ENCODE measurements at places on chromosomes 6 and 20. TPM values are rescaled to one million over a fixed set of nuclear protein-coding genes. Genes with fewer than 3 reads are reported as not detected.

The PNPLA1 gene
- 2.0 TPM for total RNA-seq

DNA sequence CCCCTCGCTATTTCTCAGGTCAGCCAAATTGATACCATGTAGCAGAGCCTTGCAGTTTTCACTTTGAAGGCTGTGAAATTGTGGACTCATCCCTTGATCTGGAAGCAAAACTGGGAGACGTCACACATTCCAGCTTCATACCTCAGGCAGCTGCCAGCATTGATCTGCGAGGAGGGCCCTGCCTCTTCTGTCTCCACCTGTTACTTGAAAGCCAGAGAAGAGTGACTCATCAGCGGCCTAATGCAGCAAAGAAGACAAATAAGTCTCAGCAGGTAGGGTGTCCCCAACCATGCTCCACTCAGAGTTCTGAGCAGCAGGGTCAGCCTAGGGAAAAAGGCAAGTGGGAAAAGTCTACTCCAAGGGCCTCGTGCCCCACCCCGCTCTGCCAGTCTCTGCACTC, 69.4 kb upstream of the BMP2 start:
- no peaks in the 10 kb centered on the region for H3K36me3 ChIP-seq
- H3K4me1 ChIP-seq: no peaks in the 10 kb centered on the region
- no peaks in the 10 kb centered on the region for H3K27me3 ChIP-seq
- no peak overlapping the region for H3K27ac ChIP-seq
- peak; percentile 9 for DNase-seq

The ARFGEF3 gene
- 41.0 TPM for total RNA-seq

DNA sequence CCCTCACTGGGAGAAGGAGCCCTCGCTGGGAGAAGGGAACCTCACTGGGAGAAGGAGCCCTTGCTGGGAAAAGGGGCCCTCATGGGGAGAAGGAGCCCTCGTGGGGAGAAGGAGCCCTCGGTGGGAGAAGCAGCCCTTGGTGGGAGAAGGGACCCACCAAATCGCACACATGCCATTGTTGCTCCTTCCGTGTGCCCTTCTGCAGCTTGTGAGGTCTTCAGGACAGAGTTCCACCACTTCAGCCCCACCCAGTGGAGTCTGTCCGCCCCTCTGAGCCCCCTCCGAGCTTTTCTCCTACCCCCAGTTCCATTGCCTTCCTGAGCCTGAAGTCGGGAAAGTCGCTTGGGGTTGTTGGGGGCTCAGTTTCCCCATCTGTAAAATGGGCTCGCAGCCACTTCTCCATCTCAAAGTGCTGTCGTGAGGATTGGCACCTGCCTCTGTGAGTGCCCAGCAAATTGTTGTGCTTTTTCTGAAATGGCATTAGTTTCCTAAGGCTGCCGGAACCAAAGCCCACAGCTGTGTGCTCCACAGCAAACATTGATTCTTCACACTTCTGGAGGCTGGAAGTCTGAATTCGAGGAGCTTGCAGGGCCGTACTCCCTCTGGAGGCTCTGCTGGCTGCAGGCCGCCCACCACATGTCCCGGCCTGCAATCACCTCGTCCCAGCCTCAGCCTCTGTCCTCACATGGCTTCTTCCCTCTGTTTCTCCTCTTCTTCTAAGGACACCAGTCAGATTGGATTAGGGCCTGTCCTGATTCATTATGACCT, 124.7 kb upstream of the PMEPA1 start:
- no peak overlapping the region for H3K27ac ChIP-seq
- H3K4me1 ChIP-seq: no peaks in the 10 kb centered on the region
- DNase-seq: no peak
- H3K27me3 ChIP-seq: no peaks in the 10 kb centered on the region
- no peak overlapping the region for H3K4me3 ChIP-seq

DNA sequence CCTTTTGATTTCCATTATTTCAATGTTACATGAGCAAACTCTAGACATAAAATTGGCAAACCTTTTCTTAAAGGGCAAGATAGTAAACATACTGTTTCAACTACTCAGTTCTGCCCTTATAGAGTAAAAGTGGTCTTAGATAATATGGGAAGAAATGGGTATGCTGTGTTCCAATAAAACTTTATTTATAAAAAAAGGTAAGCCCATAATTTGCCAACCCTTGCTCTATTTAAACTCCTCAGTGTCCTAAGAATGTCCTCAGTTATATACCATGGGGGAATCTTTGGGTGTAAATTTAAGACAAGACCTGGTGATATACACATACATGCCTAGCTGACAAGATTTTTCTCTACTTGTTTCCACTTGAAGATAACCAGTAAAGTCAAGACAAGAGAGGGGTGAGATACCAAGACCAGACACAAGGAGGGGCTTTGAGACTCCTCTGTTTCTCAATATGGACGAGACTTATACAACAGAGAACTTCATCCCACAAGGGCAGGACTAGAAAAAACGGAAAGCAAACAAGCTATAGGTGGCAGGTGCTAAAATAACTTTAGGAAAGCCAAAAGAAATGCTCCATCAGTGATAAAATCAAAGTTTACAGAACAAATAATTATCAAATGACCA, 10.5 kb downstream of the SNX3 start:
- H3K27ac ChIP-seq: no peak overlapping the region
- no peak for DNase-seq
- no peak overlapping the region for H3K4me3 ChIP-seq
- no peaks in the 10 kb centered on the region for H3K27me3 ChIP-seq

DNA sequence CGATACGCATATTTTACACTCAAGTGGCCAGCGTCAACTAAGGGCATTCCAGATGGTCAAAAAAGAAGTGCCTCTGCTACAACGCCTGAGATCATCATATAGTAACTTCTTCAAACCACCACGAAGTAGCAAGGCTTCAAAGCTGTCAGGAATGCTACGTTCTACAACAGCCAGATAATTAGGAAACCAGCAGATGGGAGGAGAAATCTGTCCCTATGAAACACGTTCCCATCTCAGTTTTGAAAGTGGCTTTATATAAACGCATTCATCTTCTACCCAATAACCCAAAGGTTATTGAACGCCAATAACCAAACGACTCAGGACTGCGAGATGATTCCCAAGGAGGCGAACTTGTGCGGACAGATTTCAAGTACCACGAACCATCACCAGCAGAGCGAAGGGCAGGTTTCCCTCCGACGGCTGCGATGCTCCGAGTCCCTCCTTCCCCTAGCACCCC, 1.2 kb downstream of the ABHD12 start:
- H3K36me3 ChIP-seq: no peaks in the 10 kb centered on the region
- peak overlapping the region; percentile 89 for H3K4me3 ChIP-seq
- H3K4me1 ChIP-seq: no peaks in the 10 kb centered on the region
- no peak for DNase-seq
- H3K27me3 ChIP-seq: no peaks in the 10 kb centered on the region
- H3K27ac ChIP-seq: peak overlapping the region; percentile 94

The TRIM40 gene
- not detected for total RNA-seq

- no peaks in the 10 kb centered on the region for H3K36me3 ChIP-seq
- H3K27ac ChIP-seq: no peak overlapping the region
- DNase-seq: no peak
- no peaks in the 10 kb centered on the region for H3K27me3 ChIP-seq
Observed at GRCh38 chr6:45075246-45075645, 252.9 kb upstream of the RUNX2 start.

The TSHZ2 gene
- total RNA-seq: 35.1 TPM

DNA sequence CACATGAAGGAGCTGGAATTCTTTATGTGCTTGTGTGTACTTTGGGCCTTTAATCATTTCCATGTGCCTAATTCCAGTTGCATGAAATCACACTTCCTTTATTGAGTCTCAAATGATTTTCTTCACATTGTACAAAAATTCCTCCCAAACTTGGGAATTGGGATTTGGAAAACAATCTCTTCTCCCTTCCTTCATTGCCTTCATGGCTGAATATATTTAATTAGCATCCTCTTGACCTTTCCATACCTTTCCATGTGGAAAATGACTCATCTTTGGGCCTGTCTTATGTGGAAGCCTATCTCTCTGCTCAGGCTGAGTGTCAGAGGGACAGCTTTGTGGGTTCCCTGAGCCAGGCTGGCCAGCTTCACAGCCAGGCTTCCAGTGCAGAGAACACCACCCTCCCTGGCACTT, 33.0 kb upstream of the CDH4 start:
- peaks cover 7% of the 10 kb centered on the region for H3K27me3 ChIP-seq
- H3K4me3 ChIP-seq: no peak overlapping the region
- H3K27ac ChIP-seq: no peak overlapping the region
- no peak for DNase-seq
- no peaks in the 10 kb centered on the region for H3K36me3 ChIP-seq

- H3K4me1 ChIP-seq: peaks cover 12% of the 10 kb centered on the region
- H3K4me3 ChIP-seq: no peak overlapping the region
- DNase-seq: no peak
- no peaks in the 10 kb centered on the region for H3K27me3 ChIP-seq
Observed at GRCh38 chr20:37725165-37725564, 31.3 kb downstream of the CTNNBL1 start.

DNA sequence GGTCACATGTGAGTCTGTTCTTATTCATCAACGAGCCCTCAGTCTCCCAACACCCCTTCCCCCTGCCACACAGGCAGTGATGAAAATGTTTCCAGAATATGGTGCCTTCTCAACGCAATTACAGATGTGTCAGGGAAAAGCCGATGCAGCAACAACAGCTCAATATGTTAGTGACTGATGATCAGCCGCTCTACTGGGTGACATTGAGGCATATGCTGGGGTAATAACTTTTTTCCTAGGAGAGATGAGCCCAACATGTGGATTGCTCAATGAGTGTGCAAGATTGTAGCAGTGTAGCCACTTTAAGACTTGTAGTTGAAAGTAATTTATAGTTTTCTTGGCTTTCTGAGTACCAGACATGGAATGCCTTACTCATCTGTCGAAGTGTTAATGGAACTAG, 49.4 kb downstream of the DTD1 start:
- no peaks in the 10 kb centered on the region for H3K36me3 ChIP-seq
- H3K27me3 ChIP-seq: no peaks in the 10 kb centered on the region
- no peak overlapping the region for H3K27ac ChIP-seq
- no peak overlapping the region for H3K4me3 ChIP-seq
- H3K4me1 ChIP-seq: no peaks in the 10 kb centered on the region

- H3K27me3 ChIP-seq: no peaks in the 10 kb centered on the region
- H3K27ac ChIP-seq: no peak overlapping the region
- DNase-seq: no peak
- no peak overlapping the region for H3K4me3 ChIP-seq
Observed at GRCh38 chr6:44512868-44513741, 125.6 kb downstream of the CDC5L start.

The TNXB gene
- 29.1 TPM for total RNA-seq

DNA sequence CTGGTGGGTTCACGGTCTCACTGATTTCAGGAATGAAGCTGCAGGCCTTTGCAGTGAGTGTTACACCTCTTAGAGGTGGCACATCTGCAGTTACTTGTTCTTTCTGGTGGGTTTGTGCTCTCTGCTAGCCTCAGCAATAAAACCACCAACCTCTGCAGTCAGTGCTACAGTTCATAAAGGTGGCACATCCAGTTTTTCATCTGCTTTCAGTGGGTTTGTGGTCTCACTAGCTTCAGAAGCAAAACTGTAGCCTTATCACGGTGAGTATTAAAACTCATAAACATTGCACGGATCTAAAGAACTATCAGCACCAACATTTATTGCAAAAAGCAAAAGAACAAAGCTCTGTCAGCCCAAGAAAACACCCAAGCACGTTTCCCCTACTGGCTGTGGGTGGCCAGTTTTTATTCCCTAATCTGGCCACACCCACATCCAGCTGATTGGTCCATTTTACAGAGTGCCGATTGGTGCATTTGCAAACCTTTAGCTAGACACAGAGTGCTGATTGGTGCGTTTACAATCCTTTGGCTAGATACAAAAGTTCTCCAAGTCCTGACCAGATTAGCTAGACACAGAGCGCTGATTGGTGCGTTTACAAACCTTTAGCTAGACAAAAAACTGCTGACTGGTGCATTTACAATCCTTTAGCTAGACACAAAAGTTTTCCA, 3.4 kb upstream of the TMEM14C start:
- H3K36me3 ChIP-seq: no peaks in the 10 kb centered on the region
- peak overlapping the region; percentile 46 for H3K4me3 ChIP-seq

DNA sequence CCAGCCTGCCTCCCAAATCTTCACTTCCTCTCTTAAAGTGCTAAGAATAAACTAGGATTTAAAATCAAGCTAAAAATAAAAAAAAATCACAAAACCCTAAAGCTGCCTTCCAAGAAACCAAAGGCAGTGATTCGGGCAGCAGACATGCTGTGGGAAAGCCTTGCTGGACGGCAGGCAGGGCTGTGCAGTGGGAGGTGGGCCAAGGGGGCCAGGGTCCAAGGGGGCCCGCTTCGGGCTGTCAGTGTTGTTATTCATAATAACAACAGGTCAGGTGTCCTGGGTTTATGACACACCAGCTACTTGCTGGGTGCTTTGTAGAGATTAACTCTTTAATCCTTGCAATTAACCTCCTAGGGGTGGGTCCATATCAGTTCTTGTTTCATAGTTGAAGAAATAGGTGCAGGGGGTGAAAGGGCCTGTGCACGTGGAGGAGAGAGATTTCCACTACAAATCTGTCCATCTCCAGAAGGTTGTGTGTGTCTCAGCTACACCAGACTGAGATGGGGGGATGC, 40.4 kb downstream of the CD40 start:
- no peaks in the 10 kb centered on the region for H3K27me3 ChIP-seq
- H3K4me1 ChIP-seq: no peaks in the 10 kb centered on the region
- H3K27ac ChIP-seq: no peak overlapping the region
- DNase-seq: no peak

- no peak overlapping the region for H3K27ac ChIP-seq
- DNase-seq: no peak
- H3K4me3 ChIP-seq: no peak overlapping the region
- H3K27me3 ChIP-seq: no peaks in the 10 kb centered on the region
- no peaks in the 10 kb centered on the region for H3K4me1 ChIP-seq
Observed at GRCh38 chr6:130524552-130524951, 158.7 kb downstream of the TMEM200A start.

GRCh38 chr20:64219202-64219601, 36.3 kb upstream of the PCMTD2 start:
- H3K4me3 ChIP-seq: no peak overlapping the region
- H3K36me3 ChIP-seq: no peaks in the 10 kb centered on the region
- H3K27me3 ChIP-seq: no peaks in the 10 kb centered on the region
- no peaks in the 10 kb centered on the region for H3K4me1 ChIP-seq

DNA sequence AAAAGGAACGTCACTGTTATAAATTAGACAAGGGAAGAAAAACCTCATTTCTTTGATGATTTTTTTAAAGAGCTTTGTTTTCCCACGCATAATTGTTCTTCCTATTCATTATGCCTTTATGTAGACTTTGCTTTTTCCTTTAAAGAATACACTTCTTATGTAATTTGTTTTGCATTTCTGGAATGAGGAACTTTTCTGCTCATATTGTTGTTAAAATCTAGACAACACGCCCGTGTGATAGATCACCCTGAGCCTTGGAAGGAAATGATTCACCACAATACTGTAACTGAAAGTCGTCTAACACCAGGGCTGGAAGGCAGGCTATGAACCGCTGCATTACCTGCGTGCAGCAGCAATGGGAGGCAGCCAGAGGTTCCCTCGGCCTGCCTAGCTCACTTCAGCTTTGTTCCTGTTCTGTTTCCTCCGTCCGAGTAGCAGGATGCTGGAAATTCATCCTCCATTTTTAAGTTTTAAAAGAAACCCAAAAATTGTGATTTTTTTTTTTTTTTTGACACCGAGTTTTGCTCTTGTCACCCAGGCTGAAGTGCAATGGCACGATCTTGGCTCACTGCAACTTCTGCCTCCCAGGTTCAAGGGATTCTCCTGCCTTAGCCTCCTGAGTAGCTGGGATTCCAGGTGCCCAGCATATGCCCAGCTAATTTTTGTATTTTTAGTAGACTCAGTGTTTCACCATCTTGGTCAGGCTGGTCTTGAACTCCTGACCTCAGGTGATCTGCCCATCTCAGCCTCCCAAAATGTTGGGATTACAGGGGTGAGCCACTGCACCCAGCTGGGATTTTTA, 49.6 kb upstream of the ZNF217 start:
- H3K27ac ChIP-seq: peak overlapping the region; percentile 87
- peak; percentile 34 for DNase-seq
- H3K4me1 ChIP-seq: peaks cover 3% of the 10 kb centered on the region
- H3K27me3 ChIP-seq: no peaks in the 10 kb centered on the region
- no peaks in the 10 kb centered on the region for H3K36me3 ChIP-seq

The RNF182 gene
- not detected for total RNA-seq

All from prostate gland (tissue), 2 donors.